ENCODE measurements at places on chromosomes 13 and 19.

DNA sequence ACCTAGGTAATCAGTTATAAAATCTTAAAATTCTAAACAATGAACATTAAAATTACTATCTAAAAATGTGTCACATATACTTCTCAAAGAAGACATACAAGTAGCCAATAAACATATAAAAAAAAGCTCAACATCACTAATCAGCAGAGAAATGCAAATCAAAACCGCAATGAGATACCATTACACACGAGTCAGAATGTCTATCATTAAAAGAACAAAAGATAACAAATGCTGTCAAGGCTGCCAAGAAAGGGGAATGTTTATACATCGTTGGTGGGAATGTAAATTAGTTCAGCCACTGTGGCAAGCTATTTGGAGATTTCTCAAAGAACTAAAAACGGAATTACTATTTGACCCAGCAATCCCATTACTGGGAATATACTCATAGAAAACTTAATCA, 310.3 kb upstream of the EDNRB start:
- DNase-seq, result no peak

GRCh38 chr13:27267596-27267995, 3.0 kb upstream of the RASL11A start:
- no peak for DNase-seq

- no peak for DNase-seq
These were observed 11.1 kb upstream of the SERP2 start for GRCh38 chr13:44362394-44363040.

GRCh38 chr13:27622102-27622820, 569 bp downstream of the POLR1D start:
- no peak for DNase-seq

GRCh38 chr19:45140144-45140503, 20.7 kb downstream of the NKPD1 start:
- no peak for DNase-seq

- DNase-seq, result no peak
These were observed 13.6 kb upstream of the EPSTI1 start for GRCh38 chr13:43005460-43006236.

DNA sequence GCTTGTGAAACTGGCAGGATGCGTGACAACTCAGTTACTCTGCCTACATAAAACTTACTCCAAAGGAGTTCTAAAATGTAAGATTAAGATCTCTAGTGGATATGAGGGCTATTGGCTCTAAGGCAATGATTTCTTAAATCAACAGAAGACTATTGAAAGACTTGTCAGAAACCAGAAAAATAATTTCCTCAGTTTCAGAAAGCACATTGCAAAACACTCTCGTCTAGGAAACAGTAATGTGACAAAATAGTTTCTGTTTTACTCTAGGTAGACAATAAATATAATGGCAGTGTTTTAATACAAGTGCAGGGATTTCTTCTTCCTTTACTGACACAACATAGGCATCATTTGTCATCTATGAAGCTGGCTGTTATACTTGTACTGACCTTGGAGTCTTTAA, 230.1 kb downstream of the KCTD12 start:
- DNase-seq, result no peak

GRCh38 chr13:73933795-73934194, 200.4 kb downstream of the KLF12 start:
- no peak for DNase-seq

DNA sequence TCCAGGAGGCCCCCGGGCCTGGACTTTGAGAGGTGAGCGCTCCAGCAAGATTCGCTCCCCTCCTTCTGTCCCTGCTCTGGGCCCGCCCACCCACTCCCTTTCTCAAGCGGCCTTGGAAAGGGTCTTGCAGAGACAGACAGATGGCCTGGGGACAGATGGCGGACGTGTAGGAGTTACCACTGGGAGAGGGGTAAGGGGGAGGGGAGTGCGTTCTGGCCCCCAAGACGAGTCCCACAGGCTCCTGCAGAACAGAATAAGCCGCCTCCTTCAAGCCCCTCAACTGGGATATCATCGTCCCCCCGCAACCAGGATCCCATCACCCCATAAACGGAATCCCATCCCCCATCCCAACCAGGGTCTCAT, 3.6 kb upstream of the TNFAIP8L1 start:
- DNase-seq, result no peak

DNA sequence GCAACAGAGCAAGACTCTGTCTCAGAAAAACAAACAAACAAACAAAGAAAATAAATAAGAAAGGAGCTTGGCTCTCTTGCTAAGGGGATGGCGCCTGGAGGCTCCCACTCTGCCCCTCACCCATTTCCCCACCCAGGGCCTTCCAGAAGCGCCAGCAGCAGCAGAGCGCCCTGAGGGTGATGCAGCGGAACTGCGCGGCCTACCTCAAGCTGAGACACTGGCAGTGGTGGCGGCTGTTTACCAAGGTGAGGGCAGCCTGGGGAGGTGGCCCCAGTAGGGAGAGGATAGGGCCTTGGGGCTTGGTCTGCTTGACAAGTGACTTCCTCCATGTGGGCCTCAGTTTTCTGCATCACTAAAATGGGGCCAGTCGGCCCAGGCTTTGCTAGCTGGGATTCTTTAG, 59.8 kb downstream of the MYH14 start:
- no peak for DNase-seq

GRCh38 chr13:47628666-47629065, 372.4 kb downstream of the SUCLA2 start:
- DNase-seq, result no peak

GRCh38 chr13:43697323-43697722, 89.4 kb downstream of the ENOX1 start:
- DNase-seq, result no peak

GRCh38 chr19:38888876-38889275, 10.5 kb downstream of the SIRT2 start:
- DNase-seq, result no peak

GRCh38 chr13:88857256-88857655, 1186.1 kb downstream of the SLITRK5 start:
- DNase-seq, result no peak

DNA sequence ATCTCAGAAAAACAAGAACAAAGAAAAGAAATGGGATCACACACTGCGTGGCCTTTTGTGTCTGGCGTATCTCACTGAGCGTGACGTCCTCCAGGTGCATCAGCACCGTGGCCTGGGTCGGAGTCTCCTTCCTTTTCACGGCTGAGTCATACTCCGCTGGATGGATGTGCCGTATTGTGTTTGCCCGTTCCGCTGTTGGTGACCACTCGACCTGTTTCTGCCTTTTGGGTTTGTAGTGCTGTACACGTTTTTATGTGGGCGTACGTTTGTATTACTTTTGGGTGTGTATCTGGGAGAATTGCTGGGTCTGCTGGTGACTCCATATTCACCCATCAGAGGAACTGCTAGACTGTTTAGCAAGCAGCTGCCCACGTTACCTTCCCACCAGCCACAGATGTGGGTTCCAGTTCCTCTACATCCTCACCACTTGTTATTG, 11.4 kb downstream of the ARID3A start:
- no peak for DNase-seq

DNA sequence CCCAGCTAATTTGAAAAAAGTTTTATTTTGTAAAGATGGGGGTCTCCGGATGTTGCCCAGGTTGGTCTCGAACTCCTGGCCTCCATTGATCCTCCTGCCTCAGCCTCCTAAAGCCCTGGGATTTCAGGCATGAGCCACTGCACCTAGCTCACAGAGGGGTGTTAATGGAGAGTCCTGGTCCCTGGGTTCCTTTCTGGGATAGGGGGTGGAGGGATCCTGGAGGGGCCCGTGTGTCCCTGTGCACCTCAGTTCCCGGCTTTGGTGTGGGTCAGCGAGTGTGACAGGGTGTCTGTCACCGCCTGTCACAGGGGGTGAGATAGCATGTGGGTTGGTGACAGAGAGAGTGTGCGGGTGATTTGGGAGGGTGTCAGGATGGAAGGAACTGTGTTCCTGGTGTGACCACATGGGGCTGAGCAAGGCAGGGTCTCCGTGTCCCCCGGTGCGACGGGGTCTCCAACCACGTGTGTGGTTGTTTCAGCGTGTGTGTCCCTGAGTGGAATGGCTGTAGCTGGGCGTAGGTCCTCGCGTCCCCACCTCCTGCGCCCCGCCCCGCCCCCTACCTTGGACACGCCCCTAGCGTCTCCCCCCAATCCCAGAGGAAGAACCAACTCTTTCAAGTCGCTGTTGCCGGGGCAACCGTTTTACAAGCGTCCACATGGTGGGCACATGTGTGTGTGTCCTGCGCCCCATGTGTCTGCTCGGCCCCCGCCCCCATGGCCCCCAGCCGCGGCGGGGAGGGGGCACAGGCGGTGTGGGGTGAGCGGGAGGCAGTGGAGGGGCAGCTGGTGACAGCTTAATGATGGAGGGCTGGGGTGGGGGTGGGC, 2.9 kb upstream of the NRTN start:
- no peak for DNase-seq

GRCh38 chr13:95723438-95723837, 46.5 kb downstream of the DNAJC3 start:
- no peak for DNase-seq

DNA sequence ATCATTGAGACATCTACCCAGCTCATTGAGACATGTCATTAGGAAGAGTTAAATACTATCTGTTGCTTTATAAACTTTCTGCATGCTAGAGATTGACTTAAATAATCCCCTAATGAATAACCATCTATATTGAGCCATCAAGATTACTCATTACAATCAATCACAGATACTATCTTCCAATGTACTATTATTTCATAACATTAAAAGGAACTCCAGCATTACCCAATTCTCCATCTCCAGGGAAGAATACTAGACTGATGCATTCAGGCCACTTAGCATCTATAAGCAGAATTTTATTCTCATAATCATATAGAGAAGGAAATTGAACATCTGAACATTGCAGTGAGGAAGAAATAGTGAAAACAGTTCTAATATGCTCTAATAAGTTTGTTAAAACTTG, 8.0 kb downstream of the EPSTI1 start:
- no peak for DNase-seq

DNA sequence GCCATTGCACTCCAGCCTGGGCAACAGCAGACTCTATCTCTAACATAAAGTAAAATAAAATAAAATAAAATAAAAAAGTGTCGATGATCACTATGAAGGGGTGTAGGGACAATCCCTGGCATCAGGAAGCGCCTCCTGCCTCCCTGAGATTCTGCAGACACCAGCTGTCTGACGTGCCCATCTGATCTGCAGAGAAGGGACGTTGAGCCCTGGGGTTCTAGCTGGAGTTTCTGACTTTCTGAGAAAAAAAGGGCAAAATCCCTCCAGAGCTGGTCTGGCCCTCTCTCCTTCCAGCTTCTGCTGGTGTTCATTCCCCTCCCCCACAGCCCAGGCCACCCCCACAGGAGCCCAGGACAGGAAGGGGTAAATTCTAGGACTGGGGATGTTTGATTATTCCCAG, 2.4 kb upstream of the ADGRE5 start:
- no peak for DNase-seq

GRCh38 chr13:42275506-42275905, 3.6 kb downstream of the AKAP11 start:
- DNase-seq, result no peak

DNA sequence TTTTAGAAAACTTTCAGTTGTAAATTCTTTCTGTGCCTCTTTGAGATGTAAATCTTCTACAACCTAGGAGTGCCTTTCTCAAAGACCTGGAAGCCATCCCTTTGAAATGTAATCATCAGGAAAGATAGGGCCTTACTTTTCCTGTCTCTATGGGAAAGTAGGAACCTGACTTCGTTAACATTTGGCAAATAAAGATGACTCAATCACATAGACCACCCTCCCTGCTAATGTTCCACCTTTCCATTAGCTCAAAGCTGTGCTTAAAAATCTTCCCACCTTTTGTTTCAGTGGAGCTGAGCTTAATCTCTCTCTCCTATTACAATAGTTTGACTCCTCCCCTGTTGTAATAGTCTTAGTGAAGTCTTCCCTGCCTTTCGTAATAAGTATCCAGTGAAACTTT, 247.7 kb downstream of the OLFM4 start:
- no peak for DNase-seq

DNA sequence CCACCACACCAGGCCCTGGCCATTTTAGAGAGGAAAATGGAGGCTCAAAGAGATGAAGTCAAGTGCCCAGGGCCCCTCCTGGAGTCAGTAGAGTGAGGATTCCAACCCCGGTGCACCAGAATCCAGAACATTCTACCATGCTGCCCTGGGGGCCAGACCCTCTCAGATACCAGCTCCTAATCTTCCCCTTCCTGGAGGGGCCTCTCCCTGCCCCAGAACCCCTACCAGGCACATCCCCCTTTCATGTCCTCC, 11.1 kb downstream of the CAPN12 start:
- no peak for DNase-seq

- no peak for DNase-seq
These were observed 67.1 kb downstream of the MLLT1 start for GRCh38 chr19:6212403-6213265.

GRCh38 chr19:54160854-54161253, 1.3 kb upstream of the LENG1 start:
- no peak for DNase-seq

- peak; percentile 9 for DNase-seq
These were observed 56.1 kb upstream of the FREM2 start for GRCh38 chr13:38630780-38631179.

DNA sequence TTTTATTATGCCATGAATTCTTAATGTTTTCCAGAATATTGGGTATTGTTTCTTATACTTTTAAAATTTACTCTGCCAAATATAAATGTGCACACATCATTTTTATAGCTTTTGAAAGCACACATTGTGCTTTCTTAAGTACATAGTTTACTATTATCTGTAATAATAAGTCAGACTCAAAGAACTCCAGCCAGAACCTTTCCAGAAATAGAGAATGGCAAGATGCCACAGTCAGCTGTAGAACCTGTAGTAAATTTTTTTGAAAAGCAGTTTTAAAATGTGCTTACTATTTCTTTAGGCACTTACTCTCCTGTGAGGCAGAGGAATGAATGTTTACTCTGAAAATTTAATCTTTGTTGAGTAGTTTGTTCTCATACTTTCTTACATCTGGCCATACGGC, 1287.1 kb downstream of the PCDH9 start:
- DNase-seq, result no peak

- no peak for DNase-seq
These were observed 54.1 kb upstream of the MAB21L1 start for GRCh38 chr13:35530581-35530980.

GRCh38 chr13:40355126-40355724, 311.2 kb downstream of the FOXO1 start:
- no peak for DNase-seq

- no peak for DNase-seq
These were observed 24.4 kb upstream of the GPR18 start for GRCh38 chr13:99282264-99283231.

All from amniotic stem cell (primary cell).